NCI-H1105 (cell line): ENCODE measurements at places on chromosomes 7 and 10.

DNA sequence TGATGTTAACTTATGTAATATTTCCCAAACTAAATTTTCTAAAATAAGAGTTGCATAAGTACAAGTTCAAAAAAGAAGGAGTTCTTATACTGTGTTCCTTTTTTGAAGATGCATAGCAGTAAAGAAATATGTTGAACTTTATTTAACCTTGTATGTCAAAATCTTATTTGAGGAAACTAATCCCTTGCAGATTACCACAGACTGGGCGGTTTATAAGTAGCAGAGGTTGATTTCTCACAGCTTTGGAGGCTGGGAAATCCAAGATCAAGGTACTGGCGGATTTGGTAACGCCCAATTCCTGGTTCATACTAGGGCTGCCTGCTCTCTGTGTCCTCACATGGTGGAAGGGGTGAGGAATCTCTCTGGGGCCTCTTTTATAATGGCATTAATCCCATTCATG lies 68.5 kb downstream of the GNAT3 start:
- no peak for DNase-seq

GRCh38 chr7:85529831-85530230 lies 343.0 kb upstream of the SEMA3D start:
- DNase-seq = no peak

- DNase-seq = no peak
Measured at GRCh38 chr10:15069230-15069629, 19.3 kb downstream of the ACBD7 start.

GRCh38 chr10:29174389-29174788 lies 114.5 kb upstream of the LYZL1 start:
- DNase-seq = no peak

DNA sequence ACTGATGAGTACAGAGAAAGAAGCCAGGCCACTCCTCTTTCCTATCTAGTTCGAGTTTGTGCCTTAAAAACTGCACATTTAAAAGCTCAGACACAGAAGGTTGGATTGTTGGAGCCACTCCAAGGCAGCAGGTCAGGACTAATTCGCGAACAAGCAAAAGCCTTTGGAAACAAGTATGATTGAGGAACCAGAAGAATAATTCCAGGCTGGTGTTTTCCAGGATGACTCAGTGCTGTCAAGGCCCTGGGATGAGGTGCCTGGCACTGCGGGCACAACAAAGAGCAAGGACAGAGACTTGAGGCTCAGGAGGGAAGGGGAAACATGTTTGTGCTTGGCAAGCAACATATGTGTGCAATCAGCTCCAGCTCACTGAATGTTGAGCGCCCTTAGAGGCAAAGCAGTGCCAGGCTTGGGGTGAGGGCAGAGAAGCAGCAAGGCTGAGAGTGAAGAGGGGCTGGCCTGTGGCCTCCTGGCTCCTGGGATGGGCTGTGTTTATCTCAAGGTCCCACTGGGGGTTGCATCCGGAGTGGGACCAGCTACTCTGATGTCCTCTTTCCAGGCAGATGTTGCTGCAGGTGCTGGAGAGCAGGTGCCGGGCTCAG lies 44.1 kb downstream of the VSTM4 start:
- DNase-seq = no peak

DNA sequence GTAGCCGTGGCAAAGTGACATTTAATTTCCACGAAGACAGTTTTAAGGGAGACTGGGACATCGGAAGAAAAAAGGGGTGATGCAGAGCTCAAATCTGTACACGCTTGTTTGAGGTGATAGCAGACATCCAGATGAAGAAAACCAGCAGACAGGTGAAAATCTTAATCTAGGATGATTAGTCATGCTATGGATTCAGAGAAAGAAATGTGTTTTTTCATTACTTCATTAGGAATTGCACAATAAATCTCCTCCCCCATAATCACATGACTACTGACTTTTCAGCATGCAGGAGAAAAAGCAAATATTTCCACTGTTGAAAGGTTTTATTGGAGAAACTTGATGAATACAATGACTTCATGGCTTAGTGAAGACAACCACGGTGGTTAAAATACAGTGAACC lies 2.5 kb downstream of the NUDT5 start:
- DNase-seq = no peak

- no peak for DNase-seq
Measured at GRCh38 chr10:109412353-109412752, 511.0 kb downstream of the XPNPEP1 start.

DNA sequence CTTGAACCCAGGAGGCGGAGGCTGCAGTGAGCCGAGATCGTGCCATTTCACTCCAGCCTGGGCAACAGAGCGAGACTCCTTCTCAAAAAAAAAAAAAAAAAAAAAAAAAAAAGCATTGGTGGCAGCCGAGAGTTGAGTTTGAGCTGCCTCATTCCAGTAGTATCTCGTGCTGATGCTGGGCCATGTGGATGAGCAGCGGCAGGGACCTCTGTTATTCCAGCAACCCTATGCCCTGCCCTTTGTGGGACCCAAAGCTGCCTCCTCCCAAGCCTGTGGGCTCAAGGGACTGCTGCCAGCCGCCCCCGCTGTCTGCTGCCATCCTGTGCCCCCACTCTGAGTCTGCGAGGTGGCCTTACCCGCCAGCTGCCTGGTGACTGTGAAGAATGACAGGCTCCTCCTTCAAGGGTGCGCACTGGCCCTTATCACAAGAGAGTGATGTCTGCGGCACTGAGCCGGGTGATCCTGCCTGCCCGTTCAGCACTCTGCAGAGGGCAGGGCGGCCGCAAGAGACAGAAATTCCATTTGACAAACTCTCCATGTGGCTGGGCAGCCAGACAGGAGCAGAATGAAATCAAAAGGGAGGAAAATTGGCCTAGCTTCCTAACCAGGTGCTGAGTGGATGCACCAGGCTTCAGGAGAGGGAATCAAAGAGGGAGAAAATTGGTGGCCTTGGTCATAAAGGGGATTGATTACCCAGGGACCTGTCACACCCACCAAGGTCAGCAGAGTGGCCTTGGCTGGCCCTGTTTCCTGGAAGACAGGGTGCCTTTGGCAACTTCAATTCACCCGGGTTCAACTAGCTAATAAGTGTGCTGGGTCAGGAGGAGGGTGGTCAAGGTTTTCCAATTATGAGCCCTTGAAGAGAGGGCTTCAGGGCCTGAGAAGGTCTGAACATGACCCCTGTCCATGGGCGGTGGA lies 65.3 kb upstream of the ZMIZ1 start:
- no peak for DNase-seq

- DNase-seq = no peak
Measured at GRCh38 chr10:44558521-44558920, 173.6 kb upstream of the CXCL12 start.

DNA sequence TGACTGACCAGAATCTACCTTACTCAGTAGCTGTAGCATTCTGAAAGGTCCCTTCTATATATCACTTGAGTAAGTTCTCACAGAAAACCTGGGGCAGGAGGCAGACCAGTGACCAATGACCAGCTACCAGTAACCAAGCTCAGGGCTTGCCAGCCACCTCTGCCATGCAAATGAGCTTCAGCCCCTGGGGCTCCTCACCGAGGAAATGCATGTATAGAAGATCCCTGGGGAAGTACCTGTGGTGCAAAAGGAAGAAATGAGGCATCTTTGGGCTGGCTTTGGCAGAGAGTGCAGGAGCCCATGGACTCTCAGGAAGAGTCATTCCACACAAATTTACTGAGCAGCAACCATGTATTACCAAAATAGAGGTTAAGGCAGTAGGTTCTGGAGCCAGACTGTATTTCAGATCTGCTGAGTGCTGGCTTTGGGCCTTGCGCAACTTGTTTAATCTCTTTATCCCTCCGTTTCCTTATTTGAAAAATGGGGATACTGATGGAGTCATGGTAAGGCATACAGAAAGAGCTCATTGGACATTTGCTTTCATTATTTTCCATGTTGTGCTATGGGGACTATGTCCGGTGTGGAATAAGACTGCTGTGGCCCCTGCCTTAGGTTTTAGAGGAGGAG lies 41.1 kb upstream of the FAM204A start:
- no peak for DNase-seq
